IMR-90 (cell line): ENCODE measurements at places on chromosomes 4 and X. TPM values are rescaled to one million over a fixed set of nuclear protein-coding genes. Genes with fewer than 3 reads are reported as not detected.

OGT gene
- 65.0 and 80.7 TPM in 2 replicates for total RNA-seq

USP26 gene
- not detected in 2 replicates for total RNA-seq

FAM149A gene
- 0.54 and 0.83 TPM in 2 replicates for total RNA-seq

RNF150 gene
- 10.6 and 18.1 TPM in 2 replicates for total RNA-seq

HSFX4 gene
- not detected in 2 replicates for total RNA-seq

BEND2 gene
- not detected in 2 replicates for total RNA-seq

MAGEA9B gene
- not detected in 2 replicates for total RNA-seq

RAB39B gene
- 0.54 and 0.56 TPM in 2 replicates for total RNA-seq

CPE gene
- 3.6 and 4.4 TPM in 2 replicates for total RNA-seq

VGLL1 gene
- not detected in 2 replicates for total RNA-seq
